Motor neuron (in vitro differentiated cells): ENCODE measurements at places on chromosomes 12 and 14.

DNA sequence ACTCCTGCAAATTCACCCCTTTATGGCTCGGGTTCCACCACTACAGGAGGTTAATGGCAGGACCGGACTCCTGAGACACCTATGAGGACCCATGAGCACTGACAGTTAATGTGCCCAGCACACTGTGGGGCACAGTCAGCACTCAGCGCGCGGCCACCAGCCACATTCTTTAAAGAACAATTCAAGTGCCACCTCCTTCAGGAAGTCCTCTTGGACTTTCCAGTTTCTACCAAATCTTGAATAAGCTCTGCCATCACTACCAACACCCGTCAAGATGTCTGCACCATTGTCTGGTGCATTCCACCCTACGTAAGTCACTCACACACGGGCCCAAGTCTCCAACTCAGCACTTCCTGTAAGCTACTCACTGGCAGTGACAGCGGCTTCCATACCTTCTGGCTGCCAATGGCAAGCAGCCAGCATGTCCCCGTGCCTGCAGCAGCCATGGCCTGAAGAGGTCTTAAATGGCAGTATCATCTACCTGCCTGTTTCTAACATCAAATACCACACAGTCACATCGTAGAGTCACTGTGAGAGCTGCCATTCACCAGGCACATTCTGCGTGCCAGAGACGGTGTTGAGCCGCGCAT lies 48.5 kb downstream of the CDC42BPB start:
- no peak for ATAC-seq

GRCh38 chr12:93403988-93404803 lies 26.5 kb downstream of the NUDT4 start:
- ATAC-seq: no peak

DNA sequence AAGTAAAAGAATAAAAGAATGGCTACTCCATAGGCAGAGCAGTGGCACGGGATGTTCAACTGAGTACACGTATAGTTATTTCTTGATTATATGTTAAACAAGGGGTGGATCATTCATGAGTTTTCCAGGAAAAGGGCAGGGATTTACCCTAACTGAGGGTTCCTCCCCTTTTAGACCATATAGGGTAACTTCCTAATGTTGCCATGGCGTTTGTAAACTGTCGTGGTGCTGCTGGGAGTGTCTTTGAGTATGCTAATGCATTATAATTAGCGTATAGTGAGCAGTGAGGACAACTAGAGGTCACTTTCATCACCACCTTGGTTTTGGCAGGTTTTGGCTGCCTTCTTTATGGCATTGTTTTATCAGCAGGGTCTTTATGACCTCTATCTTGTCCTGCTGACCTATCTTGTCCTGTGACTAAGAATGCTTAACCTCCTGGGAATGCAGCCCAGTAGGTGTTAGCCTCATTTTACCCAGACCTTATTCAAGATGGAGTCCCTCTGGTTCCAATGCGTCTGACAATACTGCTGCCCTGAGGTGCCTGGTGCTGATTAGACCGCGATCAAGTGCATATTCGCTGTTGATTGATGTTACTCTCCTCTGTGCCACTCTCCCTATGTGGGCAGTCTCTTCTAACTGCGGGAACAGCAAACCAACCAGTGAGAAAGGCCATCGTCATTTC lies 67.6 kb upstream of the AMN1 start:
- ATAC-seq: no peak

- peak; percentile 69 for ATAC-seq
Observed at GRCh38 chr12:121793838-121794533, 498 bp upstream of the RHOF start.

DNA sequence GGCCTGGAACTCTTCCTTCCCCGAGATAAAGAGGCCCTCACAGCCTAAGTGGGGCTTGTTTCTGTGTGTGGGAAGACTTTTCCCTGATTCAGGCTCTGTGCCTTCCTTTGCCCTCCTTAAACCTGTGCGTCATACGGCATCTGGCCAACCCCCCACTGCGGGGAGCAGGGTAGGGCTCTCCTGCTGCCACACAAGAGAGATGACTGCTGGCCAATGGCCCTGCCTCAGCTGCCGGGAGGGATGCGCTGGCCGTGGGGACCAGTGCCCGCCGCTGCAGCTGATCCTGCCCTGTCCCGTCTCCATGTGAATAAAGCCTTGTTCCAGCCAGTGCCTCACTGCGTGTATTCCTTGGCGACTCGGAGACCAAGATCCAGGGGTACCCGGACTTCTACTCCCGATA lies 42.5 kb upstream of the BEGAIN start:
- no peak for ATAC-seq

- ATAC-seq: peak; percentile 99
Observed at GRCh38 chr14:80996049-80996901, 40.9 kb downstream of the TSHR start.

- ATAC-seq: no peak
Observed at GRCh38 chr14:36238666-36239363, 62.3 kb upstream of the PTCSC3 start.

DNA sequence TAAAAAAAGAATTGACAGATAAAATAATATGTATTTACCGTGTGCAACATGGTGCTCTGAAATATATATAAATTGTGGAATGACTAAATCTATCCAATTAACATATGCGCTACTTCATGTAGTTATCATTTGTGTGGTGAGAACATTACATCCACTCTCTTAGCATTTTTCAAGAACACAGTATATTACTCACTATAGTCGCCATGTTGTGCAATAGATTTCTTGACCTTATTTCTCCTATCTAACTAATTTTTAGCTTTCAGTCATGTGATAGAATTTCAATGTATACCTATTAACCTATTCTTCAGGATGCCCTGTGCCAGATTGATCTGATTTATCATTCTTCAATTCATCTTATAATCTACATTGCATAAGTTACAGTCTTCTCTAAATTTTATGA lies 178.6 kb downstream of the BCAT1 start:
- ATAC-seq: no peak

- no peak for ATAC-seq
Observed at GRCh38 chr14:81472096-81472800, 61.4 kb downstream of the SEL1L start.

GRCh38 chr12:1934068-1934467 lies 15.6 kb upstream of the CACNA2D4 start:
- no peak for ATAC-seq

- ATAC-seq: no peak
Observed at GRCh38 chr14:48027115-48027514, 351.7 kb upstream of the MDGA2 start.

GRCh38 chr14:95265106-95266094 lies 54.3 kb downstream of the CLMN start:
- ATAC-seq: peak; percentile 80

DNA sequence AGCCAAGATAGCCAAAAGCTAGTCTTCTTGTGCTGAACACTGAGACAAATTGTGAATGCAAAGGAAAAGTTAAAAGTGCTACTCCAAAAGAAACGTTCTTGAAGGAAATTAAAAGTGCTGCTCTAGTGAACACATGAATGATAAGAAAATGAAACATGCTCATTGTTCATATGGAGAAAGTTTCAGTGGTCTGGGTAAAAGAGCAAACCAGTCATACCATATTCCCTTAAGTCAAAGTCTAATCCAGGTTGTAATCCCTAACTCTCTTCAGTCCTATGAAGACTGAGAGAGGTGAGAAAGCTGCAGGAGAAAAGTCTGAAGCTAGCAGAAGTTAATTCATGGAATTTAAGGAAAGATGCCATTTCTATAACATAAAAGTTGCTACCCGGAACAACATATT lies 121.5 kb downstream of the MNAT1 start:
- ATAC-seq: no peak

- peak; percentile 59 for ATAC-seq
Observed at GRCh38 chr12:52380271-52380694, 5.2 kb downstream of the KRT84 start.

GRCh38 chr12:6180268-6181051 lies 19.7 kb upstream of the CD9 start:
- ATAC-seq: peak; percentile 7

GRCh38 chr12:24838531-24838950 lies 110.4 kb downstream of the BCAT1 start:
- peak; percentile 96 for ATAC-seq

DNA sequence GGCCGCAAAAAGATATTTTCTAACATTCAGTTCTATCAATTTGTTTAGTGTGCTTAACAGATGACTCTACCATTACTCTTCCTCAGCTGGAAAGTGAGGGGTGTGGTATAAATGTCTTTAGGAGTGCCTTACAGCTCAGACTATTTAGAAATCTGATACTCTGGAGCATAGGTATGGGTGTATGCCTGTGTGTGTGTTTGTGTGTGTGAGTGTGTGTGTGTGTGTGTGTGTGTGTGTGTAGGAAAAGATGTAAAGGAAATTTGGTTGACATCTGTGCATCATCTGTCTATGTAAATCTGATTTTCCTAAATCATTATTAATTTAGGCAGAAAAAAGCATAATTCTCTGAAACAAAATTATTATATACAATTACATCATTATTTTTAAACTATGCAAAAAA lies 16.0 kb downstream of the RNASE3 start:
- ATAC-seq: peak; percentile 44

- ATAC-seq: no peak
Observed at GRCh38 chr12:123937707-123938591, 34.7 kb downstream of the CCDC92 start.

DNA sequence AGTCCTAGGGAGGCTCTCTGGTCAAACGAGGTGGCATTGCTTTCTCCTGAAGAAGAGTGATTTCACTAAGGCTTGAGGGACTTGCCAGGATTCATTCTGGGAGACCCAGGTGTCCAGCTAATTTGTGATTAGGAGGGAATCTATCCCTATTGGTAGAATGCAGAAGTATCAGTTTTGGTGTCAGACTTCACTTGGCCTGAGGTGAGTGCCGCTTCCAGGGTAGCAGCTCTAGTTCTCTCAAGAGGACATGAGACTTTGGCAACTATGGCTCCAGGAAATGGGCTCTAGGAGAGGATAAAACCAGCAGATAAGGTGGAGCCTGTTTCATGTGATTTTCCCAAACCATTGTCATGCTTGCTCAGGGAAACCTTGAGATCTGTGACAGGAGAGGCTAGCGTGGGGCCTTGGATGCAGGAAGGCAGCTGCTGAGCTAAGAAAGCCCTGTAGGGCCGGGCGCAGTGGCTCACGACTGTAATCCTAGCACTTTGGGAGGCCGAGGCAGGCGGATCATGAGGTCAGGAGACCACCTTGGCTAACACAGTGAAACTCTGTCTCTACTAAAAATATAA lies 11.6 kb upstream of the TMEM117 start:
- no peak for ATAC-seq

DNA sequence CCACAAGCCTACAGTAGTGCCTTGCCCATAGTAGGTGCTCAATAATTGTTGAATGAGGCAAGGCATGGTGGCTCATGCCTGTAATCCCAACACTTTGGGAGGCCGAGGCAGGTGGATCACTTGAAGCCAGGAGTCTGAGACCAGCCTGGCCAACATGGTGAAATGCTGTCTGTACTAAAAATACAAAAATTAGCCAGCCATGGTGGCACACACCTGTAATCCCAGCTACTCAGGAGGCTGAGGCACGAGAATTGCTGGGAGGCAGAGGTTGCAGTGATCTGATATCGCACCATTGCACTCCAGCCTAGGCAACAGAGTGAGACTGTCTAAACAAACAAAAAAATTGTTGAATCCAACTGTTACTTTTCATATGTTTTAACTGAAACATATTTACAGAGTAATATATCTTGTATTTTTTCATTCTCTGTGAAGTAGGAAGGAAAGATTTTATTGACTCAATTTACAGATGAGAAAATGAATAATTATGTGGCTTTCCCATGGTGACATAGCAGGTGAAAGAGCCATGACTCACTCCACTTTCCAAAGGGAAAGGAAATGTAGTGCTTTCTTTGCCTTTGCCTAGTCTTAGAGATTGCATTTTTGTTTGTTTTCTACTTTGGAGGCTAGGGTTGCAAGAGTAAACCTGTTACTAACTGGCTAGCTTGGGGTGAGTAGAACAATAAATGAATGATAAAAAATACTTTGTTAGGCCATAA lies 95.4 kb upstream of the SLC38A4 start:
- no peak for ATAC-seq

- no peak for ATAC-seq
Observed at GRCh38 chr12:14571779-14572178, 4.1 kb upstream of the PLBD1 start.
